NCI-H1436 treated with DMSO at 0.1 percent for 48 hours (cell line): ENCODE measurements at places on chromosomes 5 and 9.

- DNase-seq, result no peak
Observed at GRCh38 chr5:10985091-10985720, 224.2 kb upstream of the DAP start.

- DNase-seq, result no peak
Observed at GRCh38 chr5:43674536-43674935, 71.6 kb downstream of the NNT start.

GRCh38 chr9:129497005-129497812 is 123.7 kb downstream of the C9orf50 start:
- no peak for DNase-seq

DNA sequence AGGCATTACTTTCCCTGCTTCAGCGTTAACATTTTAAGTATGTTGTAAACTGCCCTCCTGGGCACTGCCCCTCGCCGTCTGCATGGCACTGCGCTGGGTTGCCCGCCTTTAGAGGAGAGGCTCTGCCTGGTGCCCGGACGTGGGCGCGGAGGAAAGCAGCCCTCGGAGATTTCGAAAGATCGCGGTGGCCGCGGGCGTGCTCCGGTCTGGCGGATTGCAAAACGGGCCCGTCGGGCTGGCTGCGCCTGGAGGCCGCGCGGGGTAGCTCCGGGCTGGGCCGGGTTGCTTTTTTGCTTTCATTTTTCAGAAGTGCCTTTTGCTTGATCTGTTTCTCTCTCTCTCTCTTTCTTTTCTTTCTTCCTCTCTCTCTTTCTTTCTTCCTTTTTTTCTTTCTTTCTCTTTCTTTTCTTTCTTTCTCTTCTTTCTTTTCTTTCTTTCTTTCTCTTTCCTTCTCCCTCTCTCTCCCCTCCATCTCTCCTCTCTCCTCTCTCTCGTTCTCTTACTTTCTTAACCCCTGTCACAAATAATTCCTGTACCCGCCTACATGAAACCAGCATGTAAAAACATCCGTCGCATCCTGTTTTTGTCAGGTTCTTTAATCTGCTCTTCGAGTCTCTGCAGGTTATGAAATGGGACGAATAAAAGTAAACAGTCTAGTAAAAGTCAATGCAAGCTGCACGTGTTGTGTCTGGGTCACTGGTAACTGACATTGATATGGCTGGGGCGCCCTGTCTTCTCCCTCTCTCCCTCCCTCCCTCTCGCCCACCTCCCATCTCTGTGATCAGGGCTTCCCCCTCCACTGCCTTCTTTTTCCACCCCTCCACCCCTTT is 1.7 kb downstream of the FST start:
- no peak for DNase-seq

GRCh38 chr5:154406231-154406630 is 39.6 kb upstream of the SAP30L start:
- no peak for DNase-seq

GRCh38 chr5:136840601-136841000 is 475.3 kb upstream of the TRPC7 start:
- no peak for DNase-seq

GRCh38 chr9:95078511-95078910 is 239.0 kb downstream of the FANCC start:
- DNase-seq, result no peak

- no peak for DNase-seq
Observed at GRCh38 chr5:149605998-149606724, 24.9 kb downstream of the ARHGEF37 start.

GRCh38 chr5:109668668-109669422 is 20.9 kb upstream of the MAN2A1 start:
- no peak for DNase-seq

- no peak for DNase-seq
Observed at GRCh38 chr5:150143350-150144245, 12.0 kb downstream of the PDGFRB start.

DNA sequence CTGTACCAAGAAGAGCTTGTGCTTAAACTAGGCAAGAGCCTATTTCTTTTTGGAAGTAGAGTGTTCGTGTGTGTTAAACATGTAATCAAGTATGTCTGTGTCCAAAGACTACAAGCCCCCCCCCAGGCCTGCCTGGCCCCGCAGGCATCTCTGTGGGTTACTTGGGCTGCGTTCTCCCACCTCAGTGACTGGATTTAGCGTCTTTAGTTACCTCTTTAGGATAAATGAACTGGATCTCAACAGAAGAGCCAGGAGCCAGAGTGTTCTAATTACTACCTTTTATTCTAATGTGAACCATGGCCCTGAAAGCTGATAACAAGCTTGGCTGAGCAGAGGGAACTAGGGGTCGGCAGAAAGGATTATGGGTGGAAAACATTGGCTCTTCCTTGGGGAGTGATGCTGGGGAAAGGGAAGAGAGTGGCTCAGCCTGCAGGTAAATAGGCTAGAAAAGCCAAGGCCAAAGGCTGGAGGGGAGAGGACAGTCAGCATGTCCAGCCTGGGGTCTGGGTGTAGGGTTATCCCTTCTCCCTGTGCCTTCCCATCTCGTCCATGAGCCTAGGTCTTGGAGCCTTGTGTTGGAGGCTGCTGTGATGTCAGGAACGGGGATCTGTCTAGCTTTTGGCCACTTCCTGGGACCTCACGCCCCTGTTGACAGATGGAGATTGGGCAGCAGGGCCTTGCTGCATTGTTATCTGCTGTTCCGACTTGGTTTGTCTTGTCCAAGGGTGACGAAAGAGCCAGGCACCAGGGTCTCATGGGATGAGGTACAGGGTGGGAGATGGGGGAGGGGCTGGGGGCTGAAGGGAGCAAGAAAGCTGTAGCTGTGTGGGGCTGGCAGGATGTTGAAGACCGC is 11.1 kb downstream of the CD74 start:
- DNase-seq, result no peak

DNA sequence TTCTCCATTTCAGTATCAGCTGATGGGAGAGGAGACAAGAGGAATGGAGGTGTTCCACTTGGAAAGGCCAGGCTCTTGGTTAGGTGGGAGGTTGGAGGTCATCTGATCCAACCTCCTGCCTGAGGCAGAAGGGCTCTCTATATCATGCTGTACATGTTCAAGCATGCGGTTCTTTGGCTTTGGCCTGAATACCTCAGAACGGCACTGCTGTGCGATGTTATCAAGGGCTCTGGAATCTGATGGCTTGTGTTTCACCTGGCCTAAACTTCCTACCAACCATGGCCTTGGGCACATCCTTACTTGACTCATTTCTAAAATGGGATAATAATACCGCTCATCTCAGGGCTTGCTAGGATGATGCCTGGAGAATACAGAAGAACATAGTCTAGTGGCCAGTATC is 90.1 kb upstream of the FAM169A start:
- no peak for DNase-seq

DNA sequence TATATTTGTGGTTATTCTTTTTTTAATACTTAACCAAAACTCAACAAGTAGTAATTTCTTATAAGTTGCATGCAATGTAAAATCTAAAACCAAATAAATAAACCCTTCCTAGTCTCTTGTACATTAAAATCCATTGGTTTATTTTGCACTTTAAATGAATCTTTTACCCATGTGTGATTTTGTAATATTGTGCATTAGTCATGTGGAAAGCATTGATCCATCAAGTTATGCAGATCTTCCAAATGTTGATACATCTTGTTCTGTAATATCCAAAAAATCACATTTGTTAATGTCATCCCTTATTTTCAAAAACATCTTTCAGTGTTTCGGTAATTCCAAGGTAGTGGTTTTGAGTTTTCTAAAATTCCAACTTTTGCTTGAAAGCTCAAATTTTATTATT is 63.3 kb downstream of the CWC27 start:
- no peak for DNase-seq

DNA sequence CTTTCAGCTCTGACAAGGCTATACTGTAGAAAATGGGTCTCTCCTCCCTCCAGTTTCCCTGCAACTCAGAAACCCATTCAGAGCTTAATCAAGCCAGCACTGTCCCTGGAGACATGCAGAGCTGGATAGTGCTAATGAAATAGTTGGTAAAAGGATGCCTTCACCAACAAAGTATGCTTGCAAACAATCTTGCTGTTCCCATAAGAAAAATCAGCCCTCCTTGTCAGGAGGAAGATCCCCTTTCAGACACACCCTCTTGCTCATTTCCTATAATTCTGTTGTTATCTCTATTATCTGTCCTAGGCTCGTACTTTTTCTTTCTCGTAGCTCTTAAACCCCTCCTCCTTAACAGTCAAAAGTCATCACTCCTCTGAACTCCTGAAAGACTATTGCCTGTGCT is 9.9 kb upstream of the OSMR start:
- DNase-seq, result no peak

DNA sequence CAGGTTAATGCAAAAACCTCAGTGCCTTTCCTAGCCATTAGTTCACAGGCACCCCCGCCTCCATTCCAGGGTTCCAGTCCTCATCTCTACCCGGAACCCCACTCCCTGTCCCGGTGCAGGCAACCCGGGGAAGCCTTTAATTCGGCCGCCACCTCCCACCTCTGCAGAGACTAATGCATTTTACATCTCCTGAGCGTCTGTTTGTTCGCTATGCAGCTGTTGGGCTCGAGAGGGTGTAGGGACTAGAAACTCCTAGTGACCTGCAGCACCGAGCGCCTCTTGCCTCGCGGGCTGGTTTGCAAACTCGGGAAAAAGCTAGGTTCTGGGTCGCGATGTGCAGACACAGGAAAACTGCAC is 3.6 kb downstream of the GDNF start:
- no peak for DNase-seq

- no peak for DNase-seq
Observed at GRCh38 chr9:68919661-68920060, 94.3 kb downstream of the PRKACG start.
